CD4-positive, alpha-beta T cell (primary cell): ENCODE measurements at places on chromosomes 3 and 15.
A peak's percentile ranks its signal among the peaks of the same experiment; 100 is the strongest.

DNA sequence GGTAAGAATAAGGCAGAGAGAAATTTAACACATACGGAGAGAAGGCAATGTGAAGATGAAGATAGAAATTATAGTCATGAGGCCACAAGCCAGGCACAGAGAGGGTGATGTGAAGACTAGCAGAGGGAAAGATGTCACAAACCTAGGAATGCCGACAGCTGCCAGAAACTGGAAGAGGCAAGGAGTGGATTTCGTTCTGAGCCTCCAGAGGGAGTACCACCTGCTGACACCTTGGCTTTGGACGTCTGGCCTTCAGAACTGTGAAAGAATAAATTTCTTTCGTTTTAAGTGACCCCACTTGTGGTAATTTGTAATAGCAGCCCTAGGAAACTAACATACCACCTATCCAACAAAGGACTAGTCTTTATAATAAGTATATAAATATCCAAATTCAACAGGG, 5.0 kb upstream of the SGO1 start:
- DNase-seq = no peak

DNA sequence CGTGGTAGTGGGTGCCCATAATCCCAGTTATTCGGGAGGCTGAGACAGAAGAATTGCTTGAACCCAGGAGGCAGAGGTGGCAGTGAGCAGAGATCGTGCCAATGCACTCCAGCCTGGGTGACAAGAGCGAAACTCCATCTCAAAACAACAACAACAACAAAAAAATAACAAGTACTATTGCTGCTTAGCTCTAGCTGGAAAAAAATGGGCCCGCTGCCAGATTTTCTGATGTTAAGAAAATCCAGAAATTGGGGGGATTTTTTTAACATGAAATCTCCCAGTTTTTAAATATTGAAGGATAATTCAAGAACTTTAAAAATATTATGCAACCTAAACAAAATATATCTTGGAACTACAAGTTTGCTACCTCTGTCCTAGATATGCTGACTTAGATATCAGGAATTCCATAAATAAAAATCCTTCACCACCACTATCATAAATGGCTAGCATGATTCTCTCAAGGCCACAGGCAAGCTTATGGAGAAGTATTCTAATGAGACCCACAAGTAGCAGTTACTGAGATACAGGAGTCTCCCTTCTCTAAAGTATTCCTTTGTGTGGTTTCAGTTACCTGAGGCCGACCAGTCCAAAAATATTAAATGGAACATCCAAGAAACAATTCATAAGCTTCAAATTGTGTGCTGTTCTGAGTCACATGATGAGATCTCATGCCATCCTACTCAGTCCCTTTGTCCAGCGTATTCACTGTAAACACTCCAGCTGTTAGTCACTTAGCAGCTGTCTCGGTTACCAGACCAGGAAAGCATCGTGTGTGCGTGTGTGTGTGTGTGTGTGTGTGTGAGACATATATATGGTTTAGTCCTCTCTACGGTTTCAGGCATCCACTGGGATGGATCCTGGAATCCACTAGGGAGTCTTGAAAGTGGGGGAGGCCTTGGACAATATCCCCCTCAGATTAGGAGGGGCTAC, 277.2 kb downstream of the TBL1XR1 start:
- no peak for DNase-seq

- DNase-seq = no peak
These were observed 23.2 kb downstream of the LIPC start for GRCh38 chr15:58454950-58455401.

DNA sequence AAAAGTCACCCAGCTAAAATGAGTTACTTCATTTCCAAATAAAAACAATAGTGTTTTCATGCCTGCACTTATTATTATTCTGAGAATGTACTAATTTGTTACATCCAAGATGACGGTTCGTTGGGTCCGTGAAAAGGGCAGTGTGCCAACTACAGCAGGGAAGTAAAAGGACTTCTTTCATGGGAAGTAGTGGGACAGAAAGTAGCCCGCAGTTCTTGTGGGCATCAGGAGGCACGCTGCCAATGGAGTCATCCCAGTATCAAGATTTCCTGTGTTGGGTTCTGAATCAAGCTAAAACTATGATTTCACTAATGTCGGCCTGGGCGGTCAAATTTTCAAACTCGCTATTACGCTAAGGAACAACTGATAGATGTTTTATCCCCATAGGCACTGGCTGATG, 254.5 kb upstream of the SOX2 start:
- DNase-seq = no peak

DNA sequence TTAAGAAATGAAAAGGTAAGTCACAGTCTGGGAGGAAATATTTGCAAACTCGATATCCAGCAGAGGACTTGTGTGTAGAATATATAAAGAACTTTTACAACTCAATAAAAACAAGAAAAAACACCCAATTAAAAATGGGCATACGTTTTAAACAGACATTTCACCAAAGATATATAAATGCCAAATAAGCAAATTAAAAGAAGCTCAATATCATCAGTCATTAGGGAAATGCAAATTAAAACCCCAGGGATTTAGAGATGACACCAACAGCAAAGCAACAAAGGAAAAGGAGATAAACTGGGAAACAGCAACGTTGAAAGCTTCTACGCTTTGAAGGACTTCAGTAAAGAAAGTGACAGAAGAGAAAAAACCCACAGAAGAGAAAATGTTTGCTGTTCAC, 132.3 kb downstream of the NUP210 start:
- no peak for DNase-seq

DNA sequence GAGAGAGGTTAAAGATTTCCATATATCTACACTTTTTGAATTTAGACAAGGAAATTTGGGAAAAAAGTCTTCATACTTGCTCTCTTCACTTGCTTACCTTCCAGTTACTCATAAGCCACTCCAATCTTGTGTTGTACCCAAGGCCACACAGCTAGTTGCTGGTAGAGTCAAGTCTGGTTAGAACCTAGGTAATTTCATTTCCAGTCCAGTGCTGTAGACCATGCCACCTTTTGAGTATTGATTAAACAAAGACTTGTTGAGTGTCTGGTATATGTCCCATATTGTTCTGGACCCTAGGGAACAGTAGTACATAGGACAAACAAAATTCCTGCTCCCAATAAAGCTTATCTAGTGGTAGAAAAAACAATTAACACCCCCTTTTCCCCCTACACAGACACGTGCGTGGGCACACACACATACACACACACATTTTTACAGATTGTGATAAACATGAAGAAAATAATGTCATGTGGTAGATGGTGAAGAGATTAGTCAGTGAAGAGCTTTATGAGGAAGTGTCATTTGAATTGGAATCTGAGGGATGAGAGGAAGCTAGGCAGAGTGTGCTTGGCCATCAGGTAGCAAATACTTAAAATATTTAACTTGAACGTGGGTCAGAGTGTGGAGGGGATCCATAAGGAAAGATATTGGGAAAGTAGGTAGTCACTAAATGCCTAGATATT, 2.1 kb downstream of the CMC1 start:
- no peak for DNase-seq

- DNase-seq = no peak
These were observed 15.9 kb upstream of the SMAD3 start for GRCh38 chr15:67049351-67050044.

- peak; percentile 28 for DNase-seq
These were observed 25.8 kb downstream of the SPSB4 start for GRCh38 chr3:141076797-141077571.

- DNase-seq = no peak
These were observed 97.4 kb downstream of the LRRK1 start for GRCh38 chr15:101016581-101016980.

DNA sequence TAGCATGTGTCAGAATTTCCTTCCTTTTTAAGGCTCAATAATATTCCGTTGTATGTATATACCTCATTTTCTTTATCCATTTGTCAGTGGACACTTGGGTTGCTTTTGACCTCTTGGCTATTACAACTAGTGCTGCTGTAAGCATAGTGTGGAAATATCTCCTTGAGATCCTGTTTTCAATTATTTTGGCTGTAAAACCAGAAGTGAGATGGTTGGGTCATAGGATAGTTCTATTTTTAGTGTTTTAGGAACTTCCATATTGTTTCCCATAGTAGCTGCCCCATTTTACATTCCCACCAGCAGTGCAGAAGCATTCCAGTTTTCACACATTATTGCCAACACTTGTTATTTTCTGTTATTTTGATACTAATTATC, 70.4 kb upstream of the C15orf39 start:
- peak; percentile 34 for DNase-seq

GRCh38 chr15:47965297-47965696, 155.5 kb upstream of the SLC24A5 start:
- DNase-seq = no peak

GRCh38 chr15:68565234-68565633, 13.6 kb upstream of the CORO2B start:
- no peak for DNase-seq

GRCh38 chr3:183158551-183159006, 4.0 kb downstream of the LAMP3 start:
- no peak for DNase-seq

DNA sequence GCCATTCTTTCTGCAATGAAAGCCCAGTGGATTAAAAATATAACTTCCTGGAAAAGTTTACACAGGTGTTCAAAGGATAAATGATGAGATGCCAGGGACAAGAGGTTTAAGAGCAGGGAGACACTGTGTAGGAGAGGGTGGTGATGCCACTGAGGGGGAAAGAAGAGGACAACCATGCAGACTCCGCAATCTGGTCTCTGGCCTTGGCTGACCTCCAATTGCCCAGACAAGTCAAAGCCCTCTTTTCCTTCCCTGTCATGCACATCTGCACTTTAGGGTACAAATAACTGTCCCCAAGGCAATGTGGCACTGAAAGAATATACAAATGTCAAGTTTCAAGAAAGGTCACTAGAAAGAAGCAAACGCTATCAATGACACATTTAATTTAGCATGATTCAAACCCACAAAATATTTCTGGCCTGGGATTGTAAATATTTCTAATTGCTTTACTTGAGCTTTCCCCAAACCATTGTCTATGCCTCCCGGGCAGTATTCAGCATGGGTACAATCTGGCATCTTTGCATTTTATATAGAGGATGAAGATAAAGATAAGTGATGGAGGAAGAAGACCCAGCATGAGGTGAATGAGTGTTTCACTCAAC, 319.4 kb downstream of the PLCL2 start:
- no peak for DNase-seq

DNA sequence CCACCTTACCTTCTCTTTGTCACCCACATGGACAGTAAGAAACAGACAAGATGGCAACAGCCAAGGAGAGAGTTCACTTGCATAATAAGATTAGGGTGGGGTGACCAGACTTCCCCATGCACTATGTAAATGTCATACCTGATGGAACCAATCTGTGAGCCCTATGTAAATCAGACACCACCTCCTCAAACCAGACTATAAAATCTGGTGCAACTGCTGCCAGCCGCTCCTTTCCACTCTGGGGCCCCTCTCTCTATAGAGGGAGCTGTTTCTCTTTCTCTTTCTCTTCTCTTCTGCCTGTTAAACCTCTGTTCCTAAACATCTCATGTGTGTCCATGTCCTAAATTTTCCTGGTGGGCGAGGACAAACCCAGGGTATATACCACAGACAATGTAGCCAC, 405.5 kb upstream of the CNTN4 start:
- DNase-seq = no peak

DNA sequence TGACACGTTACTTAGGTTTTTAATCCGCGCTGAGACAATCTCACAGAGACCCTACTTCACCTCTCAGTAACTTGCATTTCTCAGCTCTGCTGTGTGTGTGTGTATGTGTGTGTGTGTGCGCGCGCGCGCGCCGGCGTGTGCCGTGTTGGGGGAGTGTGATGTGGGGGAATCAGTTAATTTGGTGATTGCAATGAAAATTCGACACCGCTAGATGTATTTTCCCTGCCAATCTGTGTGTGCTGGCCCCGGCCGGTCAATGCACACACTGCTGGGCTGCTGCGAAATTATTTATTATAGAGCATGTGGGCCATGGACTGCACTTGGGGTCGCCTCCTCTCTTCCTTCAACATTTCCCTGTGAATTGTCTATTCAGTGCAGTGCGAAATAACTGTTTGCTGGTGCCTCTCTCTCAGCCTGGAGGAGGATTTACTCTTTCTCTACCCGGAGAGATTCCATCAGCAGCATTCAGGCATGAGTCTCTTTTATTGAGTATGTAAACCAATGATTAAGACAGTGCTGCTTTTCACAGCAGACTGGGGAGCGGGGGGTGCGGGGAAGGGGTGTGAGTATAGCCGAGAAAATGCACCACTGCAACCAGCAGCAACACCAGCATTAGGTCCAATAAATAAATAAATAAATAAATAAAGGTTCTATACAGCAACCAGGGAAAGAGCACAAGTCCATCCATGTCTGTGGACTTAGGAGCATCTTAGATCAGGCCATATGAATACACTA, 2.9 kb downstream of the CADM2 start:
- DNase-seq = no peak

GRCh38 chr3:154829929-154830328, 250.2 kb upstream of the MME start:
- no peak for DNase-seq

- DNase-seq = peak; percentile 5
These were observed 50.5 kb downstream of the CHST2 start for GRCh38 chr3:143170074-143170473.

- no peak for DNase-seq
These were observed 210.0 kb upstream of the PEX5L start for GRCh38 chr3:180246688-180247195.

GRCh38 chr3:45465192-45465591, 76.8 kb downstream of the LARS2 start:
- DNase-seq = no peak

GRCh38 chr3:155188031-155188430, 105.5 kb downstream of the STRIT1 start:
- no peak for DNase-seq

GRCh38 chr3:88059380-88060170, 520 bp downstream of the ZNF654 start:
- DNase-seq = peak; percentile 7

GRCh38 chr3:25663347-25663868, 1.3 kb downstream of the TOP2B start:
- no peak for DNase-seq

DNA sequence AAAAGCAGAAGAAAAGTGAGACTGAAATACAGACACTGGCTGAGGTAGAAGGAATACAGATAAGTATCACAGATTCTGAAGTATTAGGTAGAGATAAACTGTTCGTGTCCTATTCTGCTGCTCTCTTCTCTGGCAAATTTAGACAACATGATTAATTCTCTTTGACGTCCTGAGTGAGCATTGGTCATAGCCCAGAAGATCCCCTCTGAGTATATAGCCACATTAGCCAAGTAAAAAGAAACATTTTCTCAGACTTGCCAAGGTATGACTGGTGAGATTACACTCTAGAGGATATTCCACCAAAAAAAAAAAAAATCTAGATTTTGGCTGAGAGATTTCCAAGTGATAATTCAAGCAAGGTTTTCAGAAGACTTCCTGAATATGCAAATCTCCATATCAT, 111.4 kb upstream of the ALCAM start:
- no peak for DNase-seq

- no peak for DNase-seq
These were observed 26.2 kb downstream of the GNB4 start for GRCh38 chr3:179425075-179425474.
